ENCODE measurements at places on chromosomes 5 and 9. TPM values are rescaled to one million over a fixed set of nuclear protein-coding genes. Genes with fewer than 3 reads are reported as not detected.

The DDX31 gene
- total RNA-seq: 27.6 TPM

The VPS13A gene
- total RNA-seq: 35.2 TPM

The APBA1 gene
- total RNA-seq: 1.7 TPM

The FAM221B gene
- not detected for total RNA-seq

The HK3 gene
- not detected for total RNA-seq

DNA sequence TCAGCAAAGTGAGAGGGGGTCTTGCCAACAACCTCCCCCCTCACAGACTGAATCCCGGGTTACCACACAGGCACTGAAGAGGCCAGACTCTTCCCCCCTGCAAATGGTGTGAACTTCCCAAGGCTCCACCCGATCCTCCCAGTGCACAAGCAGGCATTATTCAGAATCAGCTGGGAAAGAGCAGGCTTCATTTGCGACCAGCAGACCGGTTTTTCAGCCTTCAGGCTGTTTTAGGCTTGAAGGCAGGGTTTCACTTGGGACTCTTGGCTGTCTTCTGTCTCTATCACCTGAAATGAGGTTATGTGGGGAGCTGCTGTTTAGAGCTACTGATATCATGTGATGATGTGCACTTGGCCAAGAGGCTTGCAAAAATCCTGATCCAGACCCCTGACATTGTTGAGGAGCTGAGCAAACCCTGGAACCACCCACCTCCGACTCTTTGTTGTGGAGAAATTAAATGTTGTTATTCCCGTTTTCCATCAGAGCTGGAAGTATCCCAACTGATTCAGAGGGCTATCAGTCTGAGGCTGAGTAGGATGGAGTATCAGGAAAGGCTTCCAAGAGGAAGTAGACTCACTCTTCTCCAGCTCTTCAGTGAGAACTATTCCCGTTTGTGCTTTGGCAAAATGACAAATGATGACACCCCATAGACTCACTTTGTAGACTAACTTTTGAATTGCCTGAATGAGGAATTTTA lies 63.3 kb upstream of the ZFR start:
- no peak overlapping the region for H3K27ac ChIP-seq
- H3K4me3 ChIP-seq: no peak overlapping the region
- H3K4me1 ChIP-seq: peaks cover 9% of the 10 kb centered on the region
- H3K27me3 ChIP-seq: peaks cover 7% of the 10 kb centered on the region
- H3K36me3 ChIP-seq: no peaks in the 10 kb centered on the region

DNA sequence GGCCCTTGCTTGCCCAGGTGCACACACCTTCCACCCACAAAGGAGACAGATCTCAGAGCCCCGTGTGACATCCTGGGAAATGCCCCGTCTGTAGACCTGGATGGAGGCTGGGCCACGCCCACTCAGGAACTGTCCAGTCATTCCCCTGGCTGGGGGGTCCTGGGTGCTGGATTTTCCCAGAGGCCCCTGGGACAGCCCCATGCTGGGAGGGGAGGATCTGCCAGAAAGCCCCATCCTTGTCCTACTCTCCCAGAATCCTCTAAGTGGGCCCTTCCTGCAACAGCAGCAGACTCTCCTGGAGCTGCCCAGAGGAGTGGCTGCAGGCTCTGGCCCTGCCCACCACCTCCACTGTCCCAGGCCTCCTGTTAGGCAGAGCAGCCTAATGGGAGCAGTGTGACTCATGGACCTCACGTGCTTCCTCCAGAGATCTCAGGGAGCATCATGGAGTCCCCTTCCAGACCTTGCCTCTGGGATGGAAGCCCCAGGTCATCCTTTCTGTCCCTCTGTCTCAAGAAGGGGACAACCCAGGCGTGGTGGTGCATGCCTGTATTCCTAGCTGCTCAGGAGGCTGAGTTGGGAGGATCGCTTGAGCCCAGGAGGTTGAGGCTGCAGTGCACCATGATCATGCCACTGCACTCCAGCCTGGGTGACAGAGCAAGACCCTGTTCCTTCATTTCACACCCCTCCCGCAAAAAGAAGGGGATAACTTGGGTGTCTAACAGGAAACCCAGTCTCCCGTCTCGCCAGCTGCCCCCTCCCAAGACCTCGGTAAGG lies 51.7 kb downstream of the JADE2 start:
- H3K4me1 ChIP-seq: no peaks in the 10 kb centered on the region
- no peak overlapping the region for H3K27ac ChIP-seq
- H3K27me3 ChIP-seq: no peaks in the 10 kb centered on the region

DNA sequence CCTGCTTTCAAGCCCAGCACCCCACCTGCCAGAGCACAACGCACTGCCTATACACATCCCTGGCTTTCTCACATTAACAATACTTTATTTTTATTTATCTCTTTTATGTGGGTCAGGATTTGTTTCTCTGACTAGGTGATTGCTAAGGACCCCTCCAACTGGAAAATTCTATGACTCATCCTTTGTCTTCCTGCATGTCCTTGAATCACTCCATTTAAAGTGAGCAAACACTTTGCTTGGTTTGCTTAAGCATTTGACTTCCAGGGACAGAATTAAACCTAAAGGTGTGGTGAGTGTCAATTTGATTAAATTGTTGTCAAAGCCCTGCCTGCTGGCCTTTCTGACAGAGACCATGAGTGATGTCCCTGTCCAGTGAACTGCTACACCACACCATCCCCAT lies 536.5 kb upstream of the BRINP1 start:
- H3K36me3 ChIP-seq: no peaks in the 10 kb centered on the region
- no peaks in the 10 kb centered on the region for H3K4me1 ChIP-seq
- H3K27ac ChIP-seq: no peak overlapping the region

GRCh38 chr9:97627624-97628023 lies 5.5 kb downstream of the TSTD2 start:
- H3K36me3 ChIP-seq: peaks cover 24% of the 10 kb centered on the region
- H3K27me3 ChIP-seq: no peaks in the 10 kb centered on the region
- no peak for DNase-seq
- H3K4me3 ChIP-seq: no peak overlapping the region
- H3K4me1 ChIP-seq: 0 out of 2 replicates have a peak, but pooled peaks cover 6% of the 10 kb centered on the region
- no peak overlapping the region for H3K27ac ChIP-seq

- no peak overlapping the region for H3K4me3 ChIP-seq
- DNase-seq: no peak
- H3K27me3 ChIP-seq: no peaks in the 10 kb centered on the region
Observed at GRCh38 chr9:75181750-75182149, 93.4 kb downstream of the OSTF1 start.

DNA sequence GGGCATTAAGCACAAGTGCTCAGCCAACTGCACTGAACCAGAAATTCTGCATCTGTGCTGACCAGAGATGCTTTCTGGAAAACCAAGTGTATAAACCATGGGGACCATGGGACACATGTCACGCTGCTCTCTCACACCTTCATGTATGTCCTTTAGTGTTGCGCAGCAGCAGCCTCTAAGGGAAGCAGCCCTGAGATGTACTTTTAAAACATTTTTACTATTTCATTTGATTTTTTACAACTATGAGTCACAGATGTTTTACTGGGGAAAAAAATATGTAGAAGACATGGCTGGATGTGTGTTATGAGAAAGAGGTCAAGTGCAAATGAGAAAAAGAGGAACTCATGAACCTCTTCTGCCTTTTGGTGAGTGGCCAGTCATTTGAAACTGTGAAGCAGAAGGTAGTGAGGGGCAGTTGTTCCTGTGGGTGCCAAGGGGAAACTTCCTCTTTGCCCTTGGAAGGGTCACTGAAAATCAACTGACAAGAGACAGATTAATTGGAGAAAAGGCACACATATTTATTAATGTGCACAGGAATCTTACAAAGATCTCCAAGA lies 31.4 kb upstream of the SYK start:
- no peak overlapping the region for H3K4me3 ChIP-seq
- H3K27ac ChIP-seq: no peak overlapping the region
- no peak for DNase-seq
- peaks cover 32% of the 10 kb centered on the region for H3K36me3 ChIP-seq
- H3K4me1 ChIP-seq: no peaks in the 10 kb centered on the region

- no peak overlapping the region for H3K4me3 ChIP-seq
- no peak for DNase-seq
- H3K4me1 ChIP-seq: no peaks in the 10 kb centered on the region
- no peak overlapping the region for H3K27ac ChIP-seq
- H3K27me3 ChIP-seq: no peaks in the 10 kb centered on the region
Observed at GRCh38 chr9:98538626-98539031, 170.1 kb downstream of the GABBR2 start.

- H3K36me3 ChIP-seq: peaks cover 9% of the 10 kb centered on the region
- no peak overlapping the region for H3K27ac ChIP-seq
- H3K4me3 ChIP-seq: no peak overlapping the region
- H3K4me1 ChIP-seq: no peaks in the 10 kb centered on the region
Observed at GRCh38 chr9:15372455-15372854, 50.2 kb upstream of the SNAPC3 start.

- peaks cover 2% of the 10 kb centered on the region for H3K36me3 ChIP-seq
- H3K27me3 ChIP-seq: no peaks in the 10 kb centered on the region
- no peak overlapping the region for H3K4me3 ChIP-seq
- no peak overlapping the region for H3K27ac ChIP-seq
- H3K4me1 ChIP-seq: no peaks in the 10 kb centered on the region
Observed at GRCh38 chr5:125261505-125262250, 515.2 kb upstream of the ZNF608 start.

- H3K27me3 ChIP-seq: no peaks in the 10 kb centered on the region
- no peak overlapping the region for H3K27ac ChIP-seq
- no peak for DNase-seq
- no peaks in the 10 kb centered on the region for H3K4me1 ChIP-seq
- no peak overlapping the region for H3K4me3 ChIP-seq
Observed at GRCh38 chr5:81948349-81948748, 23.5 kb upstream of the ATG10 start.

GRCh38 chr9:130036099-130036498 lies 6.9 kb downstream of the FNBP1 start:
- no peak for DNase-seq
- H3K4me3 ChIP-seq: no peak overlapping the region
- H3K36me3 ChIP-seq: no peaks in the 10 kb centered on the region
- no peaks in the 10 kb centered on the region for H3K4me1 ChIP-seq
- no peak overlapping the region for H3K27ac ChIP-seq

DNA sequence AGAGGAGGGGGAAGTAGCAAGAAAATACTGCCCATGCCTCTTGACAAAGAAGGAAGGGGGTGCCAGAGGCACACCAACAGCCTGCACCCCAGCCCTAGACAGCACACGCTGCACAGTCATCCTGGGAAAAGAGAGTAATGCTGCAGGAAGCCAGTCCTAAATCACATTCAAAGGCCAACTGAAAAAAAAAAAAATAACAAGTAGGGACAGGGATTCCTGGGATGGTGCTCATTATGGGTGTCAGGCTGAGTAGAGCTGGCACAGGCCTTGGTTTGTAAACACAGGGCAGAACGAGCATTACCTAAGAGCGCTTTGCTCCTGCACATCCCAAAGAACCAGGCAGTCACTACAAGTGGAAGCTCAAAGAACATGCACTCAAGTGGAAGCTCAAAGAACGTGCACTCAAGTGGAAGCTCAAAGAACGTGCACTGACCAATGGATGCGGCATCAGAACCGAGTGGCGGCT lies 7.8 kb downstream of the RAPGEF1 start:
- no peak overlapping the region for H3K4me3 ChIP-seq
- H3K27ac ChIP-seq: no peak overlapping the region
- peaks cover 6% of the 10 kb centered on the region for H3K4me1 ChIP-seq
- H3K36me3 ChIP-seq: peaks cover 4% of the 10 kb centered on the region

GRCh38 chr9:31140316-31140715 lies 1244.1 kb upstream of the ACO1 start:
- no peak for DNase-seq
- no peaks in the 10 kb centered on the region for H3K4me1 ChIP-seq
- no peak overlapping the region for H3K27ac ChIP-seq

DNA sequence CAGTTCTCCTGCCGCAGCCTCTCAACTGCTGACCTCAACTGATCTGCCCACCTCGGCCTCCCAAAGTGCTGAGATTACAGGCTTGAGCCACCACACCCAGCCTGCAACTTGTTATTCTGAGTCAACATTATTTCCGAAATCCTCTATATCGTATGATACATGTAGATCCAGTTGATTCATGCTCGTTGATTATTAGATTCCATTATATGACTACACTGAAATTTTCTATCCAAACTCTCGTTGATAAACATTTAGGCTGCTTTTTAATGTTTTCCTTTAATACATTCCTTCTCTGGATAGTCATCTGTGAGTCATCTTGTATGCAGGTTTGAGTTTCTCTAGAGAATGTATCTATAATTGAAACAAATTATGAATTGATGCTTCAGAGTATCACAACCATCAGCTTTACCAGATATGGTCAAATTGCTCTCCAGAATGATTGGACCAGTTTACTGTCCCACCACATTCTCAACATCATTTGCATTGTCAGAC lies 4.1 kb downstream of the CDK7 start:
- H3K4me3 ChIP-seq: no peak overlapping the region
- H3K4me1 ChIP-seq: no peaks in the 10 kb centered on the region
- H3K27ac ChIP-seq: no peak overlapping the region
- H3K36me3 ChIP-seq: peaks cover 49% of the 10 kb centered on the region
- no peaks in the 10 kb centered on the region for H3K27me3 ChIP-seq

GRCh38 chr9:27634879-27635278 lies 61.6 kb upstream of the C9orf72 start:
- H3K4me1 ChIP-seq: no peaks in the 10 kb centered on the region
- H3K27ac ChIP-seq: no peak overlapping the region
- DNase-seq: no peak
- no peak overlapping the region for H3K4me3 ChIP-seq
- H3K36me3 ChIP-seq: peaks cover 4% of the 10 kb centered on the region

DNA sequence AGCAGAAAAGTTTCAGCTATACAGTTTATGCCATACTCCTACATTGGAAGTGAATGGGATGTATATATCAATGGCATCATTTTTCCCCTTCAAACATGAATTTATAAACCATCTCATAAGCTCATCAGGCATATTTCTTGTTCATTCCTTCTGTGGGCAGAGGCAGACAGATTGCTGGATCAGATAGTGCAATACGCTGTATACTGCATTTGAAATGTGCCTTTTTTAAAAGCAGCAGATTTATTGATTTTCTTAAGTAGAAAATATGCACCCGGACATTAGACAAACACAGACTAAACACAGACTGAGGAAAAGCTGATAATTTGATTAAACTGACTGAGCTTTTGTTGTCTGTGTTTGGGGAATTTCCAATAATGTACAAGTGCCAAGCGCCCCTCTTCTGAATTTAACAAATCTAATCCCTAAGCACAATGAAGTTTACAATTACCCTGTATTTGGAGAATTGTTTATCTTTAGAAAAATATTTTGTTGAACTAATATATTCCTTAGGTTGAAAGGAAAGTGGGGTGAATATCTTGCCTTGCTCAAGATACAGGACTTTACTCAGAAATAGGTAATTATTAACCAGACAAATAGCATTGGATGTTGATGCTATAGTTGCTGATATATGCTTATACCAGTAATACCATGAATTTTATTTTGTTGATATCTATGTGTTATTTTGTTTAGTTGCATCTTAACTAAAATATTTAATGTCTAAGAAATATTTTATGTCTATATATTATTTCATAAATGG lies 566.6 kb upstream of the MEF2C start:
- no peak overlapping the region for H3K27ac ChIP-seq
- no peak overlapping the region for H3K4me3 ChIP-seq
- peaks cover 2% of the 10 kb centered on the region for H3K4me1 ChIP-seq
- no peak for DNase-seq
- H3K36me3 ChIP-seq: no peaks in the 10 kb centered on the region

DNA sequence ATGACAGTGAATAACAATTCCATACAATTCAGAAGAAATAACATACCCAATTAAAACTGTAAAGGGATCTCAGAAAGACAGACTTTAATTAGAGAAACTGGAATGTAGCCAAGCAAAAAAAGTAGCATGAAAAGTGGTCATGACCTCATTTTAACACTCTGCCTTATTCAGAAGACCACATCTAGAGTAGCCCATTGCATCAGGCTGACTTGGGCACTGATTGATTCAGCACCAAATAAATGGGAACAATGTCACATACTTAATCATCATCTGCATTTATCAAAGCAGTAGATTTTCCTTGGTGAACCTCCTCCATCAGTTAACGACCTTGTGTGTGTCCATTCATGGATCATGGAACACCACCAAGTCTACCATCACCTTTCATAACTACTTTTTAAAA lies 992.1 kb downstream of the NR2F1-AS1 start:
- no peaks in the 10 kb centered on the region for H3K36me3 ChIP-seq
- H3K27me3 ChIP-seq: no peaks in the 10 kb centered on the region
- H3K4me1 ChIP-seq: no peaks in the 10 kb centered on the region
- no peak for DNase-seq
- H3K4me3 ChIP-seq: no peak overlapping the region

Measured in H9 (cell line).